ENCODE measurements at places on chromosomes 11 and 22.

- no peak for DNase-seq
Observed at GRCh38 chr11:1855886-1856265, 3.0 kb downstream of the LSP1 start.

- DNase-seq = no peak
Observed at GRCh38 chr11:118005224-118006152, 19.3 kb downstream of the IL10RA start.

GRCh38 chr11:113685654-113686359 lies 20.3 kb downstream of the TMPRSS5 start:
- no peak for DNase-seq

DNA sequence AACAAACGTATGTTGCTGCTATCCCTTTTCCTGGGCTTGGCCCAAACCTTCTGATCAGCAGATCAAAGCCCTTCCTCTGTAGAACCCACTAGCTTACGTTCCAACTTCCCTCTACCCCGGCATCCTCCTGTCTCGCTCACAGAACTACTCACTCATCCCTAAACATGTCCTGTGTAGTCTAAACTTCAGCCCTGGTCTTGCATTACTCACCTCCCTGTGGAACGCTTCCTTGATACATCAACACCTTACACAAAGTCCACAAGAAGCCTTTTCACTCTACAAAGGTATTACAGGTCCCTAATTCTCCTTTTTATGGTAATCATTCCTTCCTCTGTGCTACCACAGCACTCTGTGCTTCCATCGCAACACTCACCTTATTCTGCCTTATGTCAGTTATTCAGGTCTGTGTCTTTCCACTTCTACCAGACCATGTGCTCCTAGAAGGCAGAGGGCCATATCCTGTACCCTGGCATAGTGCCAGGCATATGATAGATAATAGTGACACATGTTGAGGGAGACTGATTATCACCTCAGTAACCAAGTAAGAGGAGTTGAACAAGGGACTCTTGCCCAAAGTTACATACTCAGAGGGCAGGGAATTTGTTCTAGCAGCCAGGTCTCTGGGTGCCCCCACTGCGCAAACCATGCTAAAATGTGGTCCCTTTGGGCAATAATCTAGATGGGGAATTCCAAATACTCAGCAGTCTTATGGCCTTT lies 41.6 kb downstream of the USP35 start:
- no peak for DNase-seq

GRCh38 chr11:96001037-96001436 lies 77.1 kb upstream of the MTMR2 start:
- no peak for DNase-seq

DNA sequence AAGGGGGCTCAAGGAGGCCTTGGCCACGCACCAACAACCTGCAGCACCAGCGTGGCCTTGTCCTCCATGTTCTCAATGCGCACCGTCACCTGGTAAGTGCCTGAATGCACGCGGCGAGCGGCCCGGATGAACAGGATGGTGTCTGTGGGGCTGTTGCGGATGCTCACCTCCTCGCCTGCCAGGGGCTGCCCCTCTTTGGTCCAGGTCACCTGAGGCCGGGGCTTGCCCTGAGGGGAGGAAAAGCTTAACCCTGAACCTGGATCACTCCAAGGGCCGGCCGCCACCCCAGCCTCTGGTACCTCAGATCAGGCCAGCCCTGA lies 19.0 kb downstream of the MYBPC3 start:
- DNase-seq = no peak

DNA sequence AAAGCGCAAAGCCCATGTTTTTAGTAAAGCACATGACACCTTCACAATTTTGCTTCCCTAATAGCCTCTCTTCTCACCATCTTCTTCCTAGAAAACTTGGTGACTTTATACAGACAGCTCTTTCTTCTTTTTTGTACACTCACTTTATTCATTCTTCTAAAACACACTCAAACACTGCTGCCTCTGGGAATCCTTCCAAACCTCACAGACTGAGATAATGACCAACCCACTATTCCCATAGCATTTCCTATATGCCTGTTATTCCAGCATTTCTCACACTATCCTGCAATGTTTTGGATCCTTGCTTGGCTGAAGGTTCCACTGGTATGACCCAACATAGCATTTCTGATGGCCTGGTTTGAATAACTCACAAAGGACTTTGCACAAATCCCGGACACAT lies 442.1 kb upstream of the CCDC90B start:
- no peak for DNase-seq

- no peak for DNase-seq
Observed at GRCh38 chr11:81368192-81368591, 1365.5 kb downstream of the FAM181B start.

DNA sequence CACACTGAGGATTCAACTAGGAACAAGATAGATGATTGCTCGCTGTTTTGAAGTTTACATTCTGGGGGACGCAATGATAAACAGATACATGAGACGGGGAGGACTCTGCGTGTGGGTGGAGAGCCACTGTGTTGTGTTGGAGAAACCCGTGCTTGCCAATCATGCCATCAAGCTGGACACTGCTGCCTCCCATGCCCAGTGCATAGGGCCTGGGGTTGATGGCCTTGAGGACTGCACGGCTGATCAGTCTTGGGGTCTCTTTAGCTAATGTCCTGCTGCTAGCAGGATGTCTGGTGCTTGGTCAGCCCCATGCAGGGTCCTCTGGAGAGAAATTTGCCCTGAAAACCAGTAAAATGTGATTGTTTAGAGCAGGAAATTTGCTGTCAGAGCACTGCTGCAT lies 221.2 kb upstream of the B3GAT1 start:
- no peak for DNase-seq

- no peak for DNase-seq
Observed at GRCh38 chr22:25134451-25134850, 65.2 kb upstream of the CRYBB3 start.

DNA sequence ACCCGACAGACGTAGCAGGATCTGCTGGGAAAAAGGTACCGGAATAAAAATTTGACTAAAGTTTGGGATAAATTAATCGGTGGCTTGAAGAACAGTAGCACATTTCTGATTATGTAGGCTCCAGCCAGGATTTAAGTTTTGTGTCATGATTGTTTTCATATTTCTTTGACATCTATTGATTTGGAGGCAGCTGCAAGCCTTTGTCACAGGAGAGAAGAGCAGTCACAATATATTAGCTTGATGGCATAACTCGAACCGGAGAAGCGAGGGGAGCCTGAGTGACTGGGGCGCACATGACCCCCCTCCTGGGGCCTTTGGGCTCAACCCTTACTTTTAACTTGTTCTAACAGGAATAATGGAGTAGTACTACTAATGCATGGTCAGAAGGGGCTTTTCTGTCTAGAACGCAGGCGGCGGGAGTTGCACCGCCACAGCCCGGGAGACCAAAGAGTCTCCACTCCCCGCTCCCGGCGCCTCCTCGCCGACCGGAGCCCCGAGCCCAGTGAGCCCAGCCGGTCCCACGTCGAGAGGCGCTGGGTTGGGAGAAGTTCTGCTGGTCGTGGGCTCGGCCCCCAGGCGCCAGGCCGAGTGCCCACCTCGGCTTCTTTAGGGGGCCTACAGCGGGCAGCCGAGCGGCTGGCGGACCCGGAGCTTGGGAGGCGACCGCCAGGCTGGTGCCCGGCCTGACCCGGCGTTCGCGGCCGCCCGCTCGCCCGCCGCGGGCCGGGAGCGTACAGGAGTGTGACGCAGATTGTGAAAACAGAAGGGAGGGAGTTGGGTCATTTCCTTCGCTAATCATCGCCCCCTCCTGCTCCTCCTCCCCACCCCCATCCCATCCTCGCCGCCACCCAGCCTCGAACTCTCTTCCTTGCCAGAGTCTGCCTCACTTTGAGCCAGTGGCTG lies 15.7 kb upstream of the PAX6 start:
- DNase-seq = no peak

GRCh38 chr11:35232891-35233330 lies 93.9 kb downstream of the CD44 start:
- DNase-seq = no peak

- DNase-seq = no peak
Observed at GRCh38 chr11:47711816-47712215, 3.4 kb downstream of the AGBL2 start.

GRCh38 chr11:10004526-10005113 lies 289.4 kb downstream of the SBF2 start:
- DNase-seq = no peak

GRCh38 chr22:21764038-21764804 lies 28.6 kb upstream of the YPEL1 start:
- DNase-seq = no peak

- DNase-seq = no peak
Observed at GRCh38 chr11:113564527-113565130, 89.4 kb upstream of the DRD2 start.

- no peak for DNase-seq
Observed at GRCh38 chr22:41359376-41359775, 22.4 kb upstream of the TEF start.

DNA sequence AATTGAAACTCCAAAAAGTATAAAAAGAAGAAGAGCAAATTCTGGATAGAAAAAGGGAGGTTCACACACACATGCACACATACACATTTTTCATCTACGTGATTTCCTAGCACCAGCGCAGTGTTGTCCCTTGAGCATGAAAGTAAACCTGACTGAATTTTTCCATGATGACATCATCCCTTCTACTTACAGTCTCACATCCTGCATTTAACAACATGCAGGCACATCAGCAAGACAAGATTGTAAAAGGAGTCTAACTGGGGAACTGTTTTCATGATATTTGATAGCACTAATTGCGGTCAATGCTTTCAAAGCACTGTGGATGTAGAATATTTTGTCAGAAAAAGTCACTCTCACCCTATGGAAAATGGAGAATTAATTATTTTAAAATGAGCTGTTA lies 36.6 kb downstream of the GAS2 start:
- peak; percentile 3 for DNase-seq

GRCh38 chr11:11463405-11463804 lies 110.4 kb upstream of the CSNK2A3 start:
- DNase-seq = no peak

GRCh38 chr11:102729849-102730815 lies 5.4 kb upstream of the MMP8 start:
- DNase-seq = no peak

DNA sequence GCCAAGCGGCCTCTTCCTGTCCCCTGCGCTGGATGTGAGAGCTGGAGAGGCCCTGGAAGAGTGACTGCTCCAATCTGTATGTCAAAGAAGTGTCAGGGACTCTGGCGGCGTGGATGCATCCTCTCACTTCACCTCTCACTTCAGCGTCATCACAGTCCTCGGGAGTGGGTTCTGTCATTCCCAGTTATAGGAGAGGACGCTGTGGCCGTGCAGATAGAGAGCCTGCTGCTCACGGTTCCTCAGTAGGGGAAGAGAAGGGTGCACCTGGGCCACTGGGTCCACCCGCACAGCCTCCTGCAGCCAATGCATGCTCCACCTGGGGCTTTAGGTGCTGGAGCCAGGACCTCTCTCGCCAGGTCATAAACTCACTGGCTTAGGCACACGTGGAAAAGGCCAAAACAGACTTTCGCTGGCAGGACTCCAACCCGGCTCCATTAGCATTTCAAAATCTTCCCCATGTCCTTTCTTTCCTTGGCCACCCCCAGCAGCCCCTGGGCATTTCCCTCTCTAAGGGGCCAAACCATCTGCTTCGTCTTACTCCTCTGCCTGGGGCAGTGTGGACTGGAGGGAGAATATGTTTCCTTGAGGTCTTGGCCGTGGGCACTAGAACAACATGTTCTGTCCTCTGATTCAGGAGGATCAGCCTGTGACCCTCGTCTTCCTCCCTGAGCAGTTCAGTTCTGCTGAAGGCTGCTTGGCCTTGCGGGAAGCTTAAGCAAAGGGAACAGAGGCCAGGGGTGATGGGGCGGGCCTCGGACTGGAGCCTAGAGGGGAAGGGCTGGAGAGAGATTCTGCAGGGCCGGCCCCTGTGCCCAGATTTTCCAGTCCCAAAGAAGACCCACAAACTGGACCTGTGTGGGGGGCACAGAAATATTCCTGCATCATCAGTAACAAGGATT lies 57.8 kb downstream of the ST14 start:
- DNase-seq = no peak

- no peak for DNase-seq
Observed at GRCh38 chr11:120096369-120097191, 41.3 kb downstream of the TRIM29 start.

- DNase-seq = no peak
Observed at GRCh38 chr11:102112509-102112821, 2.2 kb downstream of the YAP1 start.

GRCh38 chr11:67174311-67174710 lies 55.2 kb downstream of the KDM2A start:
- no peak for DNase-seq

- no peak for DNase-seq
Observed at GRCh38 chr11:12979928-12980689, 29.0 kb upstream of the RASSF10 start.

DNA sequence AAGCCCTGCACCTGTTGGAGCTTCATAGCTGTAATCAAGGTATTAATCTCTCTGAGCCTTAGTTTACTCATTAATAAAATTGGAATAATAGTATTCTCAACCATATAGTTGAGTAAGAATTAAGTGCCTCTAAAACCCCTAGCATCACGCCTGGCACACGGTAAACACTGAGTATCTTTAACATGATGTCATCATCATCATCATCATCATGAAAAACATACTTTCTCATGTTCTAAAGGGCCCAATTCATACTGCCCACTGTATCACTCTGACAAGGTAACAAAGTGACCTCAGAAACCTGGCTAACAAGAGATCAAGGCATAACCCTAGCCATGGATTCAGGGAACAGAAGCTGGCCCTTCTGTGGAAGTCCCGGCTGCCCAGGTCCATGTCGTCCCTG lies 58.4 kb downstream of the KIRREL3 start:
- DNase-seq = no peak

DNA sequence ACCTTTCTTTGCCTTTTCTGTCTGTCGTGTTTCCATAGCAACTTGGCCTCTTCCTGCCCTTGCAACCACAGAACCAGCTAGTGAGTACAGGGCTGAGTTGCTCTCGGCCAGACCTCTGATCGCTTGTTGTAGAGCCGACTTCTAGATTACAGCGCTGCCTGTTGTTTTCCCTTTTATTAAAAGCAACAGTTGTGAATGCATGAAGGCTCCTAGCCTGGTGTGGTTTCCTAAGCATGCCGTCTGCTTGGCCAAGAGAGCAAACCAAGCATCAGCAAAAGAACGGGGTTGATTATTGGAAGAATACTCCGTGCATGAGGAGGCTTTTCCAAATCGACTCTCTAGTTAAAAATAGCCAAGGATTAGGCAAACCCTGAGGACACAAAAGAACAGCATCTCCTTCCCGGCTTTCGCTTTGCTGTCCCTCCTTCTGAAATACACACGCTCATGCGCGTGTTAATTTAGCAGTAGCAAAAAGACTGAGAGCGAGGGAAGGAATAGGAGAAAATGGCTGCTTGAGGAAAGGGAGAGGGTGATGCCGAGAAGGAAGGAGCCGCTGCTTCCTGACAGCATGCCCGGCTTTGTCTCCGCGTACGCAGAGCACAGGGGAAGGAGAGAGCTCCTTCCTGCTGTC lies 71.5 kb upstream of the TTC12 start:
- DNase-seq = no peak

DNA sequence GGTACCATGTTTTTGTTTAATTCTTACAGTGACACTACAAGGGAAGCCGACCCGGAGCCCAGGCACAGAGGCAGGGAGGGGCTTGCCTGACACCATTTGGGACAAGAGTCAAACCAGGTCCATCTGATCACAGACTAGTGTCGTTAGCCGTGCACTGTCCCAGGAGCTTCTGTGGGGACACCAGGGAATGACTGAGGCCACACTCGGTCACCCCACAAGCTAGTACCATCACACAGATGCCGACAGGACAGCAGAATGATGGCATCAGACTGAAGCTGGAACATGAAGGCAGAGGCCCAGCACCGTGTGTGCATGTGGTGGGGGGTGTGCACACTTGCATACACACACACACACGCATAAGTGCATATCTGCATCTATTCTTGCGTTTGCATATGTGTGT lies 61.5 kb upstream of the NECTIN1 start:
- no peak for DNase-seq

Data from A549 (cell line).